Subcutaneous preadipocyte (primary cell): ENCODE measurements at places on chromosomes 13 and 19. TPM values are rescaled to one million over a fixed set of nuclear protein-coding genes. Genes with fewer than 3 reads are reported as not detected.

The TJP3 gene
- total RNA-seq = not detected in 2 replicates

The ACP5 gene
- 0.20 and 0.37 TPM in 2 replicates for total RNA-seq

The SLITRK6 gene
- total RNA-seq = under 0.01 TPM in 1 of 2 replicates, not detected in the other

The TEX101 gene
- not detected in 2 replicates for total RNA-seq

The FUZ gene
- total RNA-seq = 16.4 and 23.1 TPM in 2 replicates

The MADCAM1 gene
- total RNA-seq = under 0.01 and 0.37 TPM in 2 replicates

The ZSCAN18 gene
- total RNA-seq = 10.2 and 25.7 TPM in 2 replicates

The ZNF211 gene
- 4.8 and 7.2 TPM in 2 replicates for total RNA-seq

The ZNF69 gene
- 0.20 and 0.73 TPM in 2 replicates for total RNA-seq

The PCSK4 gene
- total RNA-seq = 0.78 and 1.8 TPM in 2 replicates

The MISP3 gene
- 0.39 and 0.73 TPM in 2 replicates for total RNA-seq

The ISYNA1 gene
- total RNA-seq = 2.6 and 4.7 TPM in 2 replicates
